ENCODE measurements at places on chromosomes 4 and X. TPM values are rescaled to one million over a fixed set of nuclear protein-coding genes. Genes with fewer than 3 reads are reported as not detected.
A peak's percentile ranks its signal among the peaks of the same experiment; 100 is the strongest.

Gene NDST3
- total RNA-seq = not detected

Gene TLR8
- 0.08 TPM for total RNA-seq

DNA sequence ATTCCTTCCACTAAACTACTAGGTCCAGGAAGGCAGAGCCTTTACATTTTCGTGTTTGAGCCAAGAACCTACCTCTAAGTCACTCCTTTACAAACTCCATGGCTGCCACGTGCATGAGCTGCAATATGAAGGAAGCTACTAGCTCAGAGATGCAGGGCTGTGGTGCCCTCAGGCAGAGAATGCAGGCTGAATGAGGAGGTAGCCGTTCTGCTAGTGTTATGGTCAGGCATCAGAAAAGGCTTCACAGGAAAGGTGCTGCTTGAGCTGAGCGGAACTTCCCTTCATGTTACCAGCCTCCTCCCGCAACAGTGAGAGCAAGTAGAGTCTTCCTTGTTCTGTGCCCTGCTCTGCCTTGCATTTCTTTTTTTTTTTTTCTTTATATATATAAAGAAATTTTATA lies 148.3 kb upstream of the PACRGL start:
- no peak for DNase-seq

GRCh38 chr4:51842167-51842553 lies 793 bp upstream of the DCUN1D4 start:
- DNase-seq = peak; percentile 86

- no peak for DNase-seq
These were observed 104.9 kb upstream of the CENPE start for GRCh38 chr4:103303011-103303410.

- no peak for DNase-seq
These were observed 24.5 kb downstream of the WDR17 start for GRCh38 chr4:176090115-176090514.

- no peak for DNase-seq
These were observed 337.7 kb upstream of the CTSO start for GRCh38 chr4:156291317-156291716.

- no peak for DNase-seq
These were observed 243.9 kb upstream of the FAT4 start for GRCh38 chr4:125070861-125071260.

Gene FRMPD4
- total RNA-seq = not detected

Gene MSX1
- 4.9 TPM for total RNA-seq

DNA sequence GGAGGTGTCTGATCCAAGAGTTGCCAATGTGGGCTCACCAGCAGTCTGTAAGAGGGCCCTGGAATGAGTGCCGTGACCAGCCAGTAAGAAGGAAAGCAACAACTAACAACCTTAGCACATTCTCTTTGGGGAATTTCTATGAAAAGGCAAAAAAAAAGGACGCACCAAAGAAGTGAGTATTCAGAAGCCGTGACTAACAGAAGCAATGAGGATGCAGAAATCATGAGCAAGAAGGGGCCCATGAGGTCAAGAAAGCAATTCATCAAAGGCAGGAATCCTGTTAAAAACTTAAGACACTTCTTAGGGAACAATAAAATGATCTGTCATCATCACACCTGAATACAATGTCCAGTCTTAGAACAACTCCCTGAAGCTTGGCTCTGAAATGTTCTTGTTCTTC lies 260.5 kb downstream of the RAPGEF2 start:
- no peak for DNase-seq

- no peak for DNase-seq
These were observed 99.5 kb downstream of the ANK2 start for GRCh38 chr4:113148925-113149324.

- no peak for DNase-seq
These were observed 5.7 kb downstream of the CYBB start for GRCh38 chrX:37785569-37785968.

Gene ADAMTS3
- total RNA-seq = 0.91 TPM

Gene ARHGEF38
- 0.88 TPM for total RNA-seq

Gene GLRA3
- 0.04 TPM for total RNA-seq

DNA sequence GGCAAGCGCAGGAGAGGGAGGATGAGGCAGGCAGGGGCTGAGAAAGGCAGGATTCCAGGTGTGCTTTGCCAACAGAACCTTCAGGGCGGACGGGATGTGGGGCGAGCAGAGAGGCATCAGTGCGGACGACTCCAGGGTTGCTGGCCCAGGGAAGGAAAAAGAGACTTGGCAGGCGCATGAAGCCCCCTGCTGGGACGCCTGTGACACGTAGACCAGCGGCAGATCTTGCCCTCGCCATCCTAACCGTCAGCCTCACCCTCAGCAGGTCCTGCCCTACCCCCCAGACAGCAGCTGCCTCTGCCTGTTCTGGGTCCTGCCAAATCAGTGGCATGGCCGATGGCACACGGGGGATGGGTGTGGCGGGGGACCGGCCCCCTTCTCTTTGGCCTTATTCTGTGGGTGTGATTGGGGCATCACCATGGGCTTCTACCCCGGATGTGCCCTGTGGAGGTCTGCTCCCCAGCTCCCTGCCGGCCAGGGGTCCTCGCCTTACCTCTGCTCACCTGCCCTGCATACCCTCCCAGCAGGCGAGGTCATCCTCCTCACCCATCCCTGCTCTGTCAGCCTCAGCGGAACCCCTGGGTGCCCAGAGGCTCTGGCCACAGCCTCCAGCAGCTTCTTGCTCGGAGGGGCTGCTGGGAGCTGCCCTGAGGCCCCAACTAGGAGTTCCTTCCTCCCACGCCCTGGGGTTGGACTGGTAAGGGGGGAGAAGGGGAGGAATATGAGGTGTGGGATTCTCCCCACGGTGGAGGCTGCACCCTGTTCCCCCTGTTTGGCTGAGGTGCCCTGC lies 2.9 kb upstream of the SH3BP2 start:
- peak; percentile 85 for DNase-seq

Gene LGI2
- 0.52 TPM for total RNA-seq

- DNase-seq = no peak
These were observed 68.7 kb downstream of the KLHL8 start for GRCh38 chr4:87151730-87152129.

Gene FAM241A
- total RNA-seq = 4.3 TPM

DNA sequence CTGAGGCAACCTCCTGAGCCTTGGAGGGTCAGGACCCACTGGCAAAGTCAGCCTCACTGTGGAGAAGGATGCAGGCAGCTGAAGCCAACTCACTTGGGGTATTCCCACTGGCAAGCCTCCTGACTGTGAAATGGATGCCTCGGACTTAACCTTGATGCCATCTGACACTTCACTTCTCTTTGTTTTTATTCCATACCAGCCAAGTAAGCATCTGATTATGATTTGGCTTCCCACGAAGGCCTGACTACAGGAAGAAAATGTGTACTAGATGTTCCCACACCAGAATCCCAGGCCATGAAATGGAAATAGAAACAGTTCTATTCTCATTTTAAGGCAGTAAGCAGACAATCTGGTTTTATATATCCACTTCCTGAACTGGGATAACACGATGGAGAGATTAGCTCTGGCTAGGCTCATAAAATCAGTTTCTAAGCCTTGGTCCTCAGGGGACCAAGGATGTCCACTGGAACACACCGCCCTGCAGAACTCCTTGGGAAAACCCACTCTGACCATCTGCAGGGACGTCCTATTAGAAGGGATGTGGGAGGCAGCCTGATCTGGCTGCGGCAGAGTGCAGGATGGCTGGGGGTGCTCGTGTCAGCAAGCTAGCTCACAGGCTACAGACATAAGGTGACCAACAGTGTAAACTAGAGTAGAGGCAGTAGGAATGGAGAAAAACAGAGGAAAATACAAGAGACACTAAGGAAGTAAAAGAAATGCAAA lies 89.3 kb downstream of the TSPAN5 start:
- DNase-seq = no peak

- DNase-seq = no peak
These were observed 244.0 kb upstream of the SFRP2 start for GRCh38 chr4:154032914-154033313.

Gene SLC9B1
- 0.30 TPM for total RNA-seq

Measured in lower leg skin (tissue), 4 donors.